ENCODE measurements at places on chromosomes 7 and 10.

DNA sequence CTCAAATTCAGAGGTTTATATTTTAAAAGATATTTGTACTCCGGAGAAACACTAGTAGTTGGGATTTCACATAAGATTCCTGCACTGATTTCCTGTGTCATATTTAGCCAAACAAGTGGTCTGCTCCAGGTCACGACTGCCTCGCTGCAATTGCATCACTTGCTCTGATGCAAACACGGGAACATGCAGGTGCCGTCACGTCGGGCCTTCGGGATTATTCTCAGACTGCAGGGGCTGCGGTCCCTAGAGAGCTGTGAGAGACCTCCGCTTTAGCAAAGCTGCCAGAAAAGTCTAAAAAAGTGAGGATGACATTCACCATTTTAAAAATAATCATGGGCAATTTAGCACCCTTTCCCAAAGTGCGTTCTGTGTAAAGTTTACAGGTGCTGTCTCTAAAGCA lies 93.5 kb upstream of the DDC start:
- no peak for DNase-seq

- DNase-seq, result no peak
Measured at GRCh38 chr7:105707381-105707780, 126.1 kb upstream of the EFCAB10 start.

- DNase-seq, result no peak
Measured at GRCh38 chr7:46969303-46970130, 612.4 kb downstream of the TNS3 start.

GRCh38 chr10:120574981-120575380 lies 118.0 kb downstream of the PLPP4 start:
- DNase-seq, result no peak

DNA sequence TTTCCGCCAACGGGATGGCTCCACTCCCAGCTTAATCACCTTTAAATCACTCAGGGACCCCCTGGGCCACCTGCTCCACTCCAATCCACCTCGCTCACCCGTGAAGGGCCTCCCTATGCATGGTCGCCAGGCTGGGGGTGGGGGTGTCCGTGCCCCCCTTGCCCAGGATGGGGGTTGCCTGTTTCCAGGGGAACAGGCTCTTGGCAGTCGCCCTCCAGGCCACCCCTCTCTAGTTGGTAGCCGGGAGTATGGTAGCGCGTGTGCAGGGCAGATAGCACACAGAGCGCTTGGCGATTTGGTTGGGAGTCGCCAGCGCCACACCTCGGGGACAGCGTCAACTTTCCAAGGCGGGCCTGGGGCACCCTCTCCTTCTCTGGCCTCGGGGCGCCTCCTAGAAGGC lies 134.9 kb upstream of the ZNF92 start:
- DNase-seq, result no peak

DNA sequence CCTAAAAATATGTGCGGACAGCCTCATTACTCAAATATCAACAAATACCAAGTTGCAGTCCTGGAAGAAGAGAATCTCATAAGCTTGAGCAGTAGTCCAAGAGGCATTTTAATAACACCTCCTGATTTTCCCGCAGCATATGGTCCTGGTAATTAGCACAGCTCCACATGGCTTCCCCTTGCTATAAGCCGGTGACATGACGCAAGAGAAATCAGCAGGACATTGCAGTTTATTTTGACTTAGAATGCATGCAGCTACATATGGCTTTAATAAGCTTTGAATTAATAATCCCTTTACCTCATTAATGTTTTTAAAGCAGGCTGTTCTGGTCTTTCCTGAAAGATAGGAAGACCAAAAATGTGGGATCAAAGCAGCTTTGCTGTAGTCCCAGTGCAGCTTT lies 137.6 kb downstream of the RAMP3 start:
- no peak for DNase-seq

- no peak for DNase-seq
Measured at GRCh38 chr7:87512906-87513305, 37.4 kb upstream of the ABCB4 start.

DNA sequence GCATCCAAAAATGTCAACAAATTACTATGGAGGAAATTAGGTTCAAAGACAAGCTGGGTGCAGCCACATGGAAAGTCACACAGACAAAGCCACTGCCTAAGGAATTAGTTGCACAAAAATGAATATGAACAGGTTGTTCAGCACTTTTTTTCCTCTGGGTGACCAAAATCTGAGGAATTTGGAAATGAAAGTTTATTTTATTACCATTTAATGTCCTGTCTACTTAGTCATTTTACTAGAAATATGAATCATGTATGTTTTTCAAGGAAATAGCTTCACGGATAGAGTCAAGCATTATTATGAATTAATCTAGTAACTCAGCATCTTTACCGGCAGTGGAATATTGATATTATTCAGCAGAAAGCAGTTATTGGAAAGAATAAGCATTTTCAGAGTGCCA lies 106.3 kb downstream of the ANK3 start:
- DNase-seq, result no peak

DNA sequence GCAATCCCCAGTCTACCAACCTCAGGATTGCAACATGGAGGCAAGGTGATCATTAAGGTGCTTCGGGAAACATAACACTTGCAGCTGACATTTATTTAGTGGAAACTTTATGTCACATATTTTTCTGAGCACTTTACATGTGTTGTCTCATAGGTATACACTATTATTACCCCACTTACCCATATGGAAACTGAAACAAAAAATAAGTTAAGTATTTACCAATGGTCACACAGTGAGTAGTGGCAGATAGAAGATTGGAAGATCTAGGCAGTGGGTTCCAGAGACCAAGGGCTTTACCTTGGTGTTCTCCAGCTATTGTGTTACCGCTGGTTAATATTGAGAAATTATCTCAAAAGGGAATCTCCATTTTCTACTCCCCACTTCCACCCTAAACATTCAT lies 1279.1 kb upstream of the SORCS1 start:
- DNase-seq, result no peak

- no peak for DNase-seq
Measured at GRCh38 chr7:18059171-18059570, 31.5 kb upstream of the PRPS1L1 start.

- no peak for DNase-seq
Measured at GRCh38 chr10:7361316-7361715, 49.5 kb downstream of the SFMBT2 start.

DNA sequence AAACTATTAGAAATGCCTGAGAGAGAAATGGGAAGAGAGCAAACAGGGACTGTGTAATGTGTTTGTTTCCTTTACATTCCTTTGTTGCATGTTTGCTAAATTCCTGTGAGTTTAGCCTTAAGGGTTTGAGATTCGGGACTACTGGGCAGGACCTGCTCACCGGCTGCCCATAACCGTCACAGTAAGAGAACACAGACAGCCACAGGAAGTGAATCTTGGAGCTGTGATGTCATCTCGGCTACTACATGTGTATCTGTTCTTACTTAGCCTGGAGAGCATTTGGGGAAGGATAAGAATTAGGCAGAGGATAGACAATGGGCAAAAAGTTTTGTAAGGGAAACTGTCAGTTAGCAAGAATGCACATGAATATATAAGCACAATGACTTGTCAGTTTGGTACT lies 485.1 kb upstream of the KLF6 start:
- DNase-seq, result no peak

- DNase-seq, result no peak
Measured at GRCh38 chr7:118288098-118288497, 63.6 kb downstream of the ANKRD7 start.

GRCh38 chr7:140008755-140009610 lies 53.8 kb downstream of the PARP12 start:
- DNase-seq, result no peak

DNA sequence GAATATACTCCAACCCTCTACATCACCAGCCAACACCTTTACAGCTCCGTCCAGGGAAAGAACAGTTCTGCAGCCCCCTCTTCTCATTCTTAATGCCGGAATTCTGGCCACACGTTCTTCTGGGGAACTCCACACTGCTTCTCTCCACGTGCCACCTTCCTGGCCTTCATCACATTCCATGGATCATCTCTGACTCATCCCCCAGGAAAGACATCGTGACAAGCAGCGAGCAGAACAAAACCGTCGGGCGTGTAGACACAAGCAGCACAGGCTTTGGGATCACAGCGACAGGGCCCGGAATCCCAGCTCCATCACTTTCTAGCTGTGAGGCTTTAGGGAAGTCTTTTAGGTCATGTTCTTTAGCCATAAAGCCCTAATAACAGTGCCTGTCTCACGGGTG lies 590.3 kb upstream of the FOXK1 start:
- DNase-seq, result no peak

DNA sequence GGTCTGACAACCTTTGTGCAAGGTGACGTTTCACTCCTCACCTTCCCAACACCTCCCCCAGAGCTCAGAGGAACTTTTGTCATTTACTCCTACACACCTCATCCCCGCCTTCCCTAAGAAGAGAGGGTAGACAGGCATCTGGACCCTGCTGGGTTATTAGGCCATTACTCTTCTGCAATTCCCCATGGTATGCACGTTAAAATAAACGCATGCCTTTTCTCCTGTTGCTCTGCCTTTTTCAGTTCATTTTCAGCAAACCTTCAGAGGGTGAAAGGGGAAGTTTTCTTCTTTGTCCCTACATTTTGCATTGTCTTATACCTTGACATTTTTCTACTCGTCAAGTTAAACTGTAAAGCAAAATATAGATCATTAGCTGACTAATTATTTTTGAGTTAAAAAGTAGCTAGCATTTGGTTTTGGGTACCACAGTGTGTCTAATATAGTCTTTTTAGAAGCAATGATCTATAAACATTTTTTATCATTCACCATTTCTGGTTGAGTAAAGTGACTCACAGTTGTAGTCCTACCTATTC lies 10.5 kb upstream of the EDRF1 start:
- no peak for DNase-seq

- DNase-seq, result no peak
Measured at GRCh38 chr10:85316276-85316675, 987.9 kb downstream of the CCSER2 start.

GRCh38 chr10:111974325-111974724 lies 209.2 kb downstream of the GPAM start:
- DNase-seq, result no peak

All from NCI-H1105 (cell line).